ENCODE measurements at places on chromosomes 6 and 20.

DNA sequence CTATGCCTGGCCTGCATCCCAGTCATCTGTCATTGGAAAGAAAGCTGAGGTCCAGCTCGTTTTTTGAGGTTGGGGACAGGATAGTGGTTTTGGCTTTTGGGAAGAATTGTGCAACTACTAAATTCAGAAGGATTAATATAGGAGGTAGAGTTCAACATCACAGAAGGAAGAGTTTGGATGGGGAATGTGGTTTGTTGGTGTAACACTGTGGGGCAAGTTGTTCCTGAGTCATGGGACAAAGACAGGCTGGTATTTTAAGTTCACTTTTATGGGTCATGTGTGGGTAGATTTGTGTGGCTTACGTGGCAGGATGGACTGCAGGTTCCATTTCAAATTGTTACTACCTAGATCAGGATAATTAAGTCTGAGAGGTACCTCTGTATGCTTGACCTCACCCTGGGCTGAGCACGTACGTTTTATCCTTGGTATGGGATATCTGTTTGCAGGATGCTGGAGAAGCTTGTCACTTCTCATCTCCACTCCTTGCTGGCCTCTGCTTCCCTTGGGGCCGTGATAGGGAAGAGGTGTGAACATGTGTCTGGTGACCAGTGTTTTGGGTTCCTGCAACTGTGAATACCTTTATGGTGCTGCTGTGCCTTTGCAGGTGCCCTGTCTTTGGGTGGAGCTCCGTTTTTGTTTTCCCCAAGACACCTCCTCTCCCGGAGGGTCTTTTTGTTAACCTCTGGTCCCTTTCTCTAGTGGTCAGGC lies 177.6 kb downstream of the JARID2 start:
- DNase-seq, result no peak

DNA sequence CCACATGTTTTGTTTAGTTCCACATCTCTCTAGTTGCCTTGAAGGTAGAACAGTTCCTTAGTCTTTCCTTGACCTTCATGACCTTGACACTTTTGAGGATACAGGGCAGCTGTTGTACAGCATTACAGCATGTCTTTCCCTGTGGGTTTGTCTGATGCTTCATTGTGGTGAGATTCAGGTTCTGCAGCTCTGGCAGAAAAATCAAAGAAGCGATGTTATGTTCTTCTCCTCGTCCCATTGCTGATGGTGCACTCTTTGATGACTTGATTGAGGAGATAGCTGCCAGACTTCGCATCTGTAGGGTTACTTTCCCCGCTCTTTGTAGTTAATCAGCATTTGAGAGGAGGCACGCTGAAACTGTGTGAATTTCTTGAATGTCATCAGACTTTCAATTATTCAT lies 12.0 kb downstream of the CEBPB start:
- DNase-seq, result no peak

DNA sequence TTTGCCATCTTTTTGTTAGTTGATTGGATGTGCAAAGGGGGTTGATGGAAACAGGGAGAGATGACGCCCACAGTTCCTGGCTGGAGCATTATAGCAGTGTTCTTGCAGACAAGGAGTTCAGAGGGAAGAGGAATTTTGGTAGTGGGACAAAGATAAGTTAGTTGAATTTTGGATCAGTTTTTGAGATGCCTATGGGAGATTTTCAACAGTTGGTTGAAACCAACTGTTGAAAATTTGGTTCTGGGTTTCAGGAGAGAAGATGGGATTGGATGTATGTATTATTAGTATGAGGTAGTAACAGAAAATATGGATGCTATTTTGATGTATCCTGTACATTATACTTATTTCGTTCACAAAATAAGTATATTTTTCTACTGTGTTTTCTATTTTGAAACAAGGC lies 274.2 kb downstream of the CDKAL1 start:
- no peak for DNase-seq

- no peak for DNase-seq
These were observed 76.8 kb upstream of the DUSP22 start for GRCh38 chr6:215335-216034.

DNA sequence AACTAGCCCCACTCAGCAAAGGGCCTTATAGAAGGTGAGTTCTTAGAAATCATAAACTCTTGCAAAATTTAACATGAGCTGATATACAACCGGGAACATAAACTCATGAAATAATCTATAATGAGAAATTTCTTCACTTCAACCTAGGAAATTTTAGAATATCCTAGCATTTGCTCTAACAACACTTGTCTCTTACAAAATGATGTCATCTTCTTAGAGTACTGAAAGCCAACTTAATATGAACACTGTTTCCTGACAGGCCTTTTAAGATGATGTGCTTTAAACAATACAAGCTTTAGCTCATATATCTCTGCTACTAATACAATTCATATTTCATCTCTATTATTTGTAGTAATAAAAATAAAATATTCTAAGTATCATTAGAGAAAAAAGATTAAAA lies 932 bp downstream of the PACRG start:
- DNase-seq, result no peak

DNA sequence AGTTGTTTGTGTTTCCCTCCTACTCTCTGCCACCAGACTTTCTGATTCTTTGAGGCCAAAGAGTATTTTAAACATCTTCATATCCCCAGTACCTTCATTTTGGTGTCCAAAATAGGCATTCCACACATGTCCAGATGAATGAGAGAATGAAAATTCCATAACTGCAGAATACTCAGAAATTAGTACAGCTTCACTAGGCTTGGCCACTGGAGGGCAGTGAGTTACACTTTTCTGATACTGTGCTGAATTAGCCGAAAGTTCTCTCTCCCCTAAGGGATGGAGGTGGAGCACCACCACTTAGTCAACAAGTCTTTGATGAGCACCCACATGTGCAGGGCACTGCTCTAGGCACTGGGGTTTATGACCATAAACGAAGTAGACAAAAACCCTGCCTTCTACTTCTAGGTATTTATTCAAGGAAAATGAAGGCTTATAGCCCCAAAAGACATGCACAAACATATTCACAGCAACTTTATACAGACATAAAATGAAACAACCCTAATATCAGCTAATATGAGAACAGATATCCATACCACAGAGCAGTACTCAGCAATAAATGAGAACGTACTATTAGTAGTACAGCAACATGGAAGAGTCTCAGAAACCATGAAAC lies 46.1 kb upstream of the TMEM217 start:
- no peak for DNase-seq

DNA sequence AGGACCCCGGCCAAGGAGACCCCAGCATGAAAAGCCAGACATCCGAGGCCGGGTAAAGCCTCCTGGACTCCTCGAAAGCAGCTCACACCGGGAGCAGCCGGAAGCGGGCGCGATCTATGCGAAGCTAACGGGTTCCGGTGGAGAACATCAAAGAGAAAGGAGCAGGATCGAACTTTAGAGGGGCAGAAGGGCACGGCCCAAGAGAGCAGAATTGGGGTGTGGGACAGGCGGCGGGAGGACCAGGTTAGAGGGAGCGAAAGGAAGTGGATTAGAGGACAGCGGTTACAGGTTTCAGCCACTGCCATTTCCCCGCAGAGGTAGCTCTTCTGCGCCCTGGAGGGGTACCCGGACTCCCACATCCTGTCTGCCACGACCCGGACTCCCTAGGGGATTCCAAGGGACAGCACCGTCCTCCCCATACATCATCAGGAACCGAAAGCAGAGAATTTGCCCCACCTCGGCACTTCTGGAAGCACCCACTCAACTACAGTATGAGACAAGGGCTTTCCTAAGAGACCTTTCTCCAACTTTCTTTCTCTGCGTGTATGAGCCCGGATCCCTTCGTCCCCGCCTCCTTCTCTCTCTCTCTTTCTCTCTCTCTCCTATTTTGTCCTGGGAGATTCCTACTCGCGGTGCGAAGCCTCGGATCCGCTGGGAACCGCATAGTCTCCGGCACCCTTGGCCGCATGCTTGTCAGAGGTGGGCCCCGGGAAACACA lies 507 bp upstream of the VGLL2 start:
- DNase-seq, result no peak

- no peak for DNase-seq
These were observed 73.7 kb downstream of the EDN1 start for GRCh38 chr6:12363651-12364381.

DNA sequence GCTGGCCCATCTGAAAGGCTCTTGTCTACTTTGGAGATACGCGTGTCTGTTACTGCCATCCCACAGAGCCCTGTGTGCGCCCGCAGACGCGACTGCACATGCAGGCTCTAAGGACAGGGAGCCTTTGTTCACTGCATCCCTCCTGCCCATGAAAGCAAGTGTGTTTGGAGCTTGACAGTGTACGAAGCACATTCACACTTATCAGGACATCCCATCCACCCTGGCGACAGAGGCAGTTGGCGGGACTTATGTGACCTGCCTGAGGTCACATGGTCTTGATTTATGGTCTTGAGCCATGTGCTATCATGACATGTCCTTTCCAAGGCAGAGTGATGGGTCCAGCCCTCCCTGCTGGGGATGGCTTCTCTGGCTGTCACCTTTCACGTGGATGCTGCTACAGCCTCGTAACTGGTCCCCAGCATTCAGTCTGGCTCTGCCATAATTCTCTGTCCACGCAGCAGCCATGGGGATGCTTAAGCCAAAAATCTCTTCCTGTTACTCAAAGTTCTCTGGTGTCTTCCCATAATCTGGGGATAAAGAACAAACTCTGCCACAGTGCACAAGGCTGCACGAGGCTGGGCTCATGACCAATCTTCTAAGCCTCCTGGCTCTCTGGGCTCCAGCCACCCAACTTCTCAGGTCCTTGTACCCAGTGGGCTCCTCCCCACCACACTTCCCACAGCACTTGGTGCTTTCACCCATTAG lies 36.3 kb upstream of the FAM83D start:
- no peak for DNase-seq

GRCh38 chr6:3315841-3316240 lies 57.1 kb downstream of the PSMG4 start:
- peak; percentile 32 for DNase-seq

DNA sequence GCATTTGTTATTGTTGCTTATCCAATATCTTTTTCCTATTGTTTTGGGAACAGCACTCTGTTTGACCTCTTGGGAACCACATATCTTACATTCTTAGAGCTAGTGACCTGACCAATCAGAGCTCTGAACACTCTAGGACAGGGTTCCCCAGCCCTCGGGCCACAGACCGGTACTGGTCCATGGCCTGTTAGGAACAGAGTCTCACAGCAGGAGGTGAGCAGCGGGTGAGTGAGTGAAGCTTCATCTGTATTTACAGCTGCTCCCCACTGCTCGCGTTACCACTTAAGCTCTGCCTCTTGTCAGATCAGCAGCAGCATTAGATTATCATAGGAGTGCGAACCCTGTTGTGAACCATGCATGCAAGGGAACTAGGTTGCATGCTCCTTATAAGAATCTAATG lies 226.0 kb upstream of the TSHZ2 start:
- DNase-seq, result no peak

GRCh38 chr6:92710048-92710447 lies 709.3 kb downstream of the EPHA7 start:
- DNase-seq, result no peak

DNA sequence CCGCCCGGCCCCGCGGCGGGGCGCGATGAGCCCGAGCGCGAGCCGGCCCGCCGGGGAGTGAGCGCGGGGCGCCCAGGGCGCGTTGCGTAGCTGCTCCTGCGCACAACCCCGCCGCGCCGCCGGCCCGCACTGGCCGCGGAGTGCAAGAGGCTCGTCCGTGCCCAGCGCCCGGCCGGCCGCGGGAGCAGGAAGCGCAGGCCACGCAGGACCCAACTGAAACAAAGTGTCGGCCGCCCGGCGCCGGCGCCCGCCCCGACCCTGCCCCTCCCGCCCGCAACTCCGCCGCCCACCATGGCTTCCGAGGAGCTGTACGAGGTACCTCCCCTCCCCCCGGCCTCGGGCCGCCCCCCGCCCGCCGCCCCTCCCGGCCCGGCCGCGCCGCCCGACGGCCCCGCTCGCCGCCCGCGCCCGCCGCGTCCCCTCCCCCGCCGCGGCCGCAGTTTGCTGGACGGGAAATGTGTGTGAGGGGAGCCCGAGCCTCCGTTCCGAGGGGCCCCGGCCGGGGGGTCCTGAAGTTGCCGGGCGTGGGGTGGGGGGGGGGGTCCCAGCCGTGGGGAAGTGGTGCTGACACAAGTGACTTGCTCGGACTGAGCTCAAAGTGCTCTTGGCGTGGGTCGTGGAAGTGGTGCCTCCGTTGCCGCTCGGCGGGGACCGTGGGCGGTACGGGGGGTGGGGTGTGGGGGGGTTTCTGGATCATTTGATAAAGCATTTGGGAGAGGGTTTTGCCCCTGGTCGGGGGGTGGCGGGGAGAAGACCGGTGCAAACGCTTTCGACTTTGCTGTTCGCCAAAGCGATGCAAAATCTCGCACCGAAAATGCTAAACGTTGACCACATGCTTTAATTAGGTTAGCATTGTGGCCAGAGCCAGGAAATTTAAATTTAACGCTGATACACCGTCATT lies 539 bp downstream of the CDYL start:
- peak; percentile 61 for DNase-seq

GRCh38 chr6:140230282-140230681 lies 855.8 kb upstream of the CITED2 start:
- DNase-seq, result no peak

DNA sequence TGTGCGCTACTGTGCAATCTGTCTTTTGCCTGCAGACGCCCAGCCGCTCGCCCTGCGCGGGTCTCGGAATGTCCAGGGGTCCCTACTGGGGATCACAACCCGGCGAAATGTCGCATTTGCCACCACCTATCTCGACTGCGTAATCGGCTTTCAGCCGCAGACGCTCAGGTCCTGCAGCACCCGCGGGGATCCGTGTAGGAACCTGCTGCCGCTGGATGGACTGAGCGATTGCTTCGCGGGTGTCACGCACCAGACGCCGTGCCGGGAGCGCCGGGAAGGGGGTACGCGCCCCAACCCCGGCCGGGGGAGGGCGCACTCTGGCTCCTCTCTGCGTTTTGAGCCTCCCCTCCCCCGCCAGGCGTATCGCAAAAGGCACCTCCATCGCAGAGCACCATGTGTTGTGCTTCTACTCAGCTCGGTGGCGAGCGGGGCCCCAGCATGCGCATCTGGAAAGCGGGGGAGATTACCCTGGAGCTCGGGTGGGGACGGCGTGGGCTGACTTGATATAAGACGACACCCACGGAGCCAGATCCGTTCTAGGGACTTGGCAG lies 747 bp upstream of the PTPRA start:
- peak; percentile 68 for DNase-seq

DNA sequence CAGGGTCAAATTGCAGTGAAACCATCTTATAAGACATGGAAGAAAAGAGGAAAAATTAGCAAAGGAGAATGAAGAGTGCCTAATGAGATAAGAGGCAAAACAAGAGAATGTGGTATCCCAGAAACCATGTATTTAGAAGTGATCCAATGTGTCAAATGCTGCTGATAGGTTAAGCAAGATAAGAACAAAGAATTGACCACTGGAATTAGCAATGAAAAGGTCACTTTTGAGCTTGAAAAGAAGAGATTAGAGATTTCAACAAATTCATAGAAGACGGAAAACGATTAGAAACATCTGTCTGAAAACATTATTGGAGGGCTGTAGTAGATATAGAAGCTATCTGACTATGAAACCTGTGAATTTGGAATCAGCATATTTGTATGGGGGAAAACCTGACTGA lies 112.2 kb downstream of the AHI1 start:
- DNase-seq, result no peak

DNA sequence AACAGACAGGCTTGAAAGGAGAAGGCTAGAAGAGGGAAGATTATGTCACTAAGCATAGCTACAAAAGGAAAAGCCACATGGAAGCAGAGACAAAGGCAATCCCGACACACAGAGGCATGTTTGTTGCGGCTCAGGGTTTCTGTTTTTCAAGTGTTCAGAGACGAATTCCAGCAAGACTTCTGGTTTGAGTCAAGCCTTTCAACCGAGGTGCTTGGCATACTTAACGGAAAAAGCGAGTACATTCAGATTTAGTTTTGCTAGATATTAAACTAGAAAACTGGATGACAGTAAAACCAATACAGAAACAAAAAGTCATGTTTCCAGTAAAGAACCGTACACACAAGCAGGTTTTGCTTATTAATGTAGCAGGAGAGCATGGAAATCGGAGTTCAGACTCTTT lies 27.2 kb downstream of the MCUR1 start:
- no peak for DNase-seq

Measured in psoas muscle (tissue), 8 donors.